ENCODE measurements at places on chromosomes 11 and 22.

DNA sequence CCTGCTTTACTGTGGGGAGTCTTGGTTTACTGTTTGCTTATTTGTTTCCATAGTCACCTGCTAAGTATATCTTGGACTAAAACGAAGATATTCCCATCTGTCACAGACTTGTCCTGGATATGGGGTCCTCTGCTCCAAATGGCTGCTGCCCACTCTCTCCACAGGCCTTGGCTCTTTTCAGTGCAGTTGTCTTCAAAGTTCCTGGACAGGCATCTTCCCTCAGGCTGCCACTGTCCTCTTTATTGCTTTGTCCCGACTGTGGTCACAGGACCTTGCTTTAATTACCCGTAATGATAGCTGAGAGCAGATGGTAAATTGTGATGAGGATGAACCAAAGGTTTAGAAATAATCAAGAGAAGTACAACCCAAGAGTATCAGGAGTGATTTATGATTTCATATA is 713.9 kb upstream of the CCDC179 start:
- no peak for DNase-seq

DNA sequence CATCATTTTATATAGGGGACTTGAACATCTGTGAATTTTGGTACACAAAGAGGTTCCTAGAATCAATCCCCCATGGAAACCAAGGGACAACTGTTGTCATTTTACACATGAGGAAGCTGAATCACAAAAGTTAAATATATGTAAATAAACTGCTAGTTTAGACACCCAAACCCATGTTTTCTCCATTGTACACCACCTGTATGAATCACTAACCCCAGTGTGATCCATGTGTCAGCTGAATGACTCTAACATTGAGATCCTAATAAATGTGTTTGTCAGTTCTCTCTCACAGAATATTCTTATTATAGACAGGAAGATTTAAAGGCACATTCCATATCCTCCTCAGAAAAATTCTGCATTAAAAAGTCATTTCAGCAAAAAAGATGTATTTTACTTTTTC is 83.3 kb downstream of the ATG16L2 start:
- DNase-seq = no peak

GRCh38 chr11:100593291-100593690 is 93.8 kb upstream of the ARHGAP42 start:
- no peak for DNase-seq

- no peak for DNase-seq
Observed at GRCh38 chr11:121767433-121767832, 314.7 kb upstream of the SORL1-AS1 start.

GRCh38 chr11:102572554-102573220 is 42.1 kb upstream of the MMP7 start:
- no peak for DNase-seq

GRCh38 chr11:107999759-108000455 is 8.8 kb upstream of the CUL5 start:
- DNase-seq = peak; percentile 14

- no peak for DNase-seq
Observed at GRCh38 chr11:113198972-113199661, 115.3 kb upstream of the TTC12 start.

DNA sequence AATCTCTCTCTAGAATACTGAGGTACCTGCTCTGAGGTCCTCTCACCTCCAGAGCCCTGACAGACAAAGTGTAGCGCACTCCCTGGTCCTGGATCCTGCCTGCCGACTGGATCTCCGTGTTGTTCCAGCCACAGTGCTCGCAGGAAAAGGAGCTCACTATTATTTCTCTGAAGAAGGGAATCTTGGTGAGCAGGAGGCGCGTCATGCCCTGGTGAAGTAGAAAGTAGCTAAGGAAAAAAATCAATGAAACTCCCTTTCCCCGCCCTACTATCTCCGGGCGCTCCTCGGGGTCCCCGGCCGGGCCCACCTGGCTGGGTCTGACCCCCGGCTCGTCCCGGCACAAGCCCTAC is 412 bp downstream of the ZPR1 start:
- DNase-seq = no peak

DNA sequence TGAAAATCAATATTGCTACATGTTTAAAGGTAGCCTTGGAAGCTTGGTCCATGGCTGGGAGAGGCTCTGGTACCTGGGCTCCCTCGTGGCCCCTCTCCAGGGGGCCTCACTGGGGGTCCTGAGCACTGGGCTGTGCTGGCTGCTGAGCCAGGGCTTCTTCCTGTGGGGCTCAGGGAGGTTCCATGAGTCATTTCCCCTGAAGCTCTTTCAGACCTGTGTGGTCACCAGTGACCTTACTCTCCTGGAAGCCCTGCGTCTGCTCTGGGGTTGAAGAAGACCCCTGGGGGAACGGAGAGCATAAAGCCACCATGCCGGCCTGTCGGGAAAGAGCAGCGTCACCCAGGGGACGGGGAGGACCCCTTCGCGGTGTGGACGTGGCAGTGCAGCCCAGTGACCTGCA is 389.0 kb downstream of the TBC1D22A start:
- no peak for DNase-seq

DNA sequence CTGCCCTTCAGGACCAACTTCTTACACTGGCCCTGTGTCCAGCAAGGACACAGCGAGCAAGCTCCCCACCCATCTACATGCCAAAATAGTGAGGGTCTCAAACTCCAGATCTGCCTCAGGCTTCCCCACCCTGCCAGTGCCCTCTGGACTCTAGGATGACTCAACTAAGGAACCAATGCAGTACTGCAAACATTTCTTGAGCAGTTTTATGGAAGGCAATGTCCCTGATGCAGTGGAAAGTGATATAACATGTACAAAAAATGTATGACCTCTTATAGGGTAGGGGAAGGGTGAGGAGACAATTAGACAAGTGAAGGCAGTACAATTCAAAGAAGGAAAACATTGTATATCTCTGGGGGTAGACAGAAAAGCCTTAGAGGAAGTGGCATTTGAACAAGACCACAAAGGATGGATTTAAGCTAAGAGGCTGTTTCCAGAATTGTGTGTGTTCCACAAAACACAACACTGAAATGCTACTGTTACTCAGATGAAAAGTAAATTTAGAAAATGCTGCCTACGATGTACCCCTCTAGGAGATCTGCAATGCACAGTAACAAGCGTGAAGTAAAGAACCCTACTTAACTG is 47.3 kb downstream of the RAB30 start:
- no peak for DNase-seq

GRCh38 chr11:64334764-64335735 is 5.0 kb upstream of the CCDC88B start:
- DNase-seq = peak; percentile 85

DNA sequence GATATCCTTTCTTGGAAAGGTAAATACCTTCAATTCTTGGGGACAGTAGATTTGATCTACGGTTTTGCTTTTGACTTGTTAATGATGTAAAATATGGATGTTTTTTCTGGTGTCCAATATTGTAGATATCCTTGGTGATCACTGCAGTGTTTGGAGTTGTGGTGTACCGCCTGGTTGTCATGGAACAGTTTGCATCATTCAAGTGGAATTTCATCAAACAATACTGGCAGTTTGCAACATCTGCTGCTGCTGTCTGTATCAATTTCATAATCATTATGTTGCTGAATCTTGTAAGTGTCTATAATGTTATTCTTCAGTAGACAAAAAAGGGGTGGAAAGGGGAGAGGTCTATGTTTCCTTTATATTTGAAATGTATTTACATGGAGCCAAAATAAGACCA is 27.4 kb upstream of the MUC15 start:
- no peak for DNase-seq

DNA sequence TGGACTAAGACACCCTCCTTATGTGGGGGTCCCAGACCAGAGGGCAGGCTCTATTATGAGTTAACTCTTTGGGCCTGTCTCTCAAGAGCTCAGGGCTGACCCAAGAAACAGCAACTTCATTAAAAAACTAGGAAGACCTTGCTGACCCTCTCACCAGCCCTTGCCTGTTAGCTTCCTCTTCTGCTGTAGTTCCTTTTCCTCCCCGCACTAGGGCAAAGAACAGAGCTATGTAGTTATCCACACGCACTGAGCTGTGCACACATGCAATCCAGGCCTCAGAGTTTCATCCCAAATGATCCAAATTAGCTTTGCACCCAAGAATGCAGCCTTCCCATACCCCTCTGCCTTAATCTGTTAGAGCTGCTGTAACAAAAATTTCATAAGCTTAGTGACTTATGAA is 539.6 kb upstream of the CADM1 start:
- DNase-seq = no peak

DNA sequence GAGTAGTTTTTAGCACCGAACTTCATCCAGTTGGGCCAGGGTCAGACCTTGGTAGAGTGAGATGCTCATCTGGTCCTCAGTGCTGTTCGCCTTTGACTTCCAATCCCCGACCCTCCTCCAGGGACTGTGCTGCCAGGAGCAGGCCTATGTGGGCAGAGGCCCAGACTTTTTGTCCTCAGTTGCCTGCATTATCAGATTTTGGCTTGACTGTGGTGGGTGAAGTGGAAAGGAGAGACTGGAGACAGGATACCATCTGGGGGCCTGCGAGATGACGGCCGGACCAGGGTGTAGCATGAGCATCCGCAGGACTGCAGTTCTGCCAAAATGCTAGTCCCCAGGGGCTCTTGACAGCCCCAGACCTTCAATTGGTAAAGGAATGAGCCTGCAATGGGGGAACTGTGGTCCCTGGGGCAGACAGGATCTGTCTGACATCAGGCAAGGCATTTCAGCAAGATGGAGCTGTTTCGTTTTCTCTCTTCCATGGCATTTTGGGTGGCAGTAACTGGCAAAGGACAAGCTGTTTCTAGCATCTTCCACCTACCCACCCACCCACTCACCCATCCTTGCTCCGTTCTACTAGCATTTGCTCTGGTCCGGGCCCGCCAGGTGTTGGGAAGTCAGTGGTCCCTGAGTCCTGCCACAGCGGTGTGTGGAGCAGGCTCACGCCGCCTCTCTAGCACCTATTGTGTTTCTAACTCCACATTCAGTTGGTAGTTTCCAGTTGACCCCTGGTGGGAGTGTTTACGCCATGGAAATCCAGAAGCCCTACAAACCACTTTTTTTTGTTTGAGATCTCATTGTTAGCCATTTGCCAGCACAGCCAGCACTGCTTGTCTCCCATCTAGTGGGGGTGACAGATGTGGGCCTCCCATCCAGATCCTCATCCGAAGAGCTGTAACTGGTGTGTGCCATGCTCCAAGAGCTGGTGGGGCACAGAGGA is 53.5 kb downstream of the OTOG start:
- DNase-seq = no peak

DNA sequence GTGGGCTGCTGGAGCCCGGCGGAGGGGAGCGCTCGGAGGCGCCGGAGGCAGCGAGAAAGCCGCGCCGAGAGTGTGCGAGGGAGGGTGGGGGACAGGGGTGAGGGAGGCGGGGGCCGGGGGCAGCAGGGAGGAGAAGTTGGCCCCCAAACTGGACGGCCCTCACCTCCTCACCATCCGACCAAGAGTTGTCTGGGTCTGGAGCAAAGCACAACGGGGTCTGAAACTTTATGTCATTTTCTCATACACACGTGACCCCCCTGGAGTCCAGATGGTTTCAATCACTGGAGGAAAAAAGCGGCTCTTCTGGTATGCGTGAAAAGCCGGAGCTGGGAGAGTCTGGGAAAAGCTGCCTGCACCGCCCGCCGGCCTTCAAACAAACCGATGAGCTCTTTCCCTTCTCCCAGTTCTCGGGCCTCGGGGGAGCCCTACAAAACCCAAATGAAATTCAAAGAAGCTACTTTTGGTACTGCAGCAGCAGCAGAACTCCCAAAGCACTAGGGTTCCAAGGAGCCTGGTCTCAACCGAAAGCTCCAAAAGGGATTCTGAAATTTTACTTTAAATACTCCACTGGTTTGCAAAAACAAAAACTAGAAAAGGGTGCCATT is 39.7 kb upstream of the AKIP1 start:
- no peak for DNase-seq

GRCh38 chr22:42262964-42263363 is 7.5 kb downstream of the TCF20 start:
- DNase-seq = no peak

DNA sequence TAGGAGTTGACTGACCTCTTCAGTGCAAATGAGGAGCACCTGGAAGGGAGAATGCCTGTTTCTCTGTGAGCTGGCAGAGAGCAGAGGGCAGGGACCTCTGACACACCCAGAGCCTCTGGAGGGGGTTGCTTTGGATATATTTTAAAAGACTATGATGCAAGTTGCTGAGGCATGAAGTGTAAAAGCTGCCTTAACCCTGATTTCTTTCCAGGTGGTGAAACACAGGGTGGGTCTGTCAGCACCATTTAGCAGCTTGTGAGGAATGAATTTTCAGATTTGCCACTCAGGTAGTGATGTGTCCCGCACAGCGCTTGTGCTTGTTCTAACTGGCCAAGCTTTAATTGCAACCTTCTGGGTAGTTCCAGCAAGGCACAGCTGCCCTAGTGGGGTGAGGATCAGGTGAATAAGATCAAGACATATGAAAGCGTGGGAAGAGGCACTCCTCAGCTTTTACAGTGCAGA is 90.2 kb downstream of the SWAP70 start:
- no peak for DNase-seq

GRCh38 chr11:34348919-34349318 is 8.9 kb downstream of the ABTB2 start:
- DNase-seq = no peak

GRCh38 chr11:119637481-119637880 is 91.5 kb downstream of the NECTIN1 start:
- DNase-seq = no peak

DNA sequence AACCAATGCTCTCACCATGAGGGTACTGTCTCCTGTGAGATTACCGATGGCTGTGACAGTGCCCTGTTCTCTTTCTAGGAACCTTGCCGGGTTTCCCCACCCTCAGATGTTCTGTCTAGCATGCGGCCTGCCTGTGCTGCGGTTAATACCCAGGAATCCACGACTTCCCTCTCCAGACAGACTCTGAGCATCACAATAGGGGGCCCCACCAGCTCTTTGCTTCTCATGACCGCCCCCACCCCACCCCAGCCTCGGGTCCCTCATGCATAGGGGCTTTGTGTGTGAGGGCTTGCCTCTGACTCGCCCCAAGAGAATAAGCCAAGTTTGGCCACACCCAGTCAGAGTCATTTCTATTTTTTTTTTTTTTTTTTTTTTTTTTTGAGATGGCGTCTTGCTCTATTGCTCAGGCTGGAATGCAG is 10.3 kb downstream of the PARVG start:
- DNase-seq = no peak
